ENCODE measurements at places on chromosomes 2 and 18.
A peak's percentile ranks its signal among the peaks of the same experiment; 100 is the strongest.

GRCh38 chr2:132804051-132804450 lies 134.0 kb upstream of the LYPD1 start:
- no peak for DNase-seq

GRCh38 chr2:127158614-127159290 lies 51.8 kb upstream of the BIN1 start:
- DNase-seq: no peak

GRCh38 chr2:9473985-9474360 lies 378 bp upstream of the IAH1 start:
- peak; percentile 67 for DNase-seq

DNA sequence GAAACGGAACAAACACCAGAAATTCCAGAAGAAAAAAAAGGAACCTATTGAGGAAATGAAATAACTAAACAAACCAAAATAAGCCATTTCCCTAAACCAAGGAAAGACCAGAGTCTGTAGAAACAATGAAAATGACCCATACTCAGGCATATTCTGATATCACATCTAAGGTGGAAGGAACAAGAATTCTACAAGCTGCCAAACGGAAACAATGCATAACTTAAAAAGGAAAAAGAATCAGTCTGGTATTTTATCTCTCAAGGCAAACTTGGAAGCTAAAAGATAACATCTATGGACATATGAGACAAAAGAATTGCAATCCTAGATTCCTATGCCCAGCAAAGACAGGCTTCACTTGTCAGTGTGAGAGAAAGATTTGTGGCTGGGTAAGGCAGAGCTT lies 326.2 kb downstream of the PDE11A start:
- no peak for DNase-seq

GRCh38 chr2:134917888-134918525 lies 615 bp upstream of the CCNT2 start:
- DNase-seq: peak; percentile 89

- peak; percentile 33 for DNase-seq
These were observed 269.2 kb downstream of the NYAP2 start for GRCh38 chr2:225668606-225669266.

DNA sequence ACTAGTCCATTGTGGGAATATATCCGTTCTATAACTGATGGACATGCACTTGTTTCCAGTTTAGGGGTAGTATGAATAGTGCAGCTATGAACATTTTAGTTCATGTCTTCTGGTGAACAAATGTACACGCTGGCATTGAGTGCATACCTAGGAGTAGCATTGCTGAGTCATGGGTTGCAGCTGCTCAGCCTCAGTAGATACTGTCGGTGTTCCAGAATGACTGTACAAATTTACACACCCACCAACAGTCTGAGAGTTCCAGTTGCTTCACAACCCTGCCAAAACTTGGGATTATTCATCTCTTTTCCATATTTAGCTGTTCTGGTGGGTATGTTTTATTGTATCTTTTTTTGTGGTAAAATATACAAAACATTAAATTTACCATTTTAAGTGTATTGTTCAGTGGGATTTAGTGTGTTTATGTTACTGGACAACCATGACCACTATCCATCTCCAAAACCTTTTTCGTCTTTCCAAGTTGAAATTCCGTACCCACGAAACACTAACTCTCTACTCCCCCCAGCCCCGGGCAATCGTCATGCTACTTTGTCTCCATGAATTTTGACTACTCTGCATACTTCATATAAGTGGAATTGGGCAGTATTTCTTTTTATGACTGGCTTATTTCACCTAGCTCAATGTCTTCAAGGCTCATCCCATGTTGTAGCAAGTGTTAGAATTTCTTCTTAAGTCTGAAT lies 281.0 kb downstream of the PRKCE start:
- DNase-seq: no peak

GRCh38 chr2:3368261-3368722 lies 9.3 kb downstream of the EIPR1 start:
- no peak for DNase-seq

GRCh38 chr18:11183637-11184036 lies 34.3 kb upstream of the PIEZO2 start:
- no peak for DNase-seq

DNA sequence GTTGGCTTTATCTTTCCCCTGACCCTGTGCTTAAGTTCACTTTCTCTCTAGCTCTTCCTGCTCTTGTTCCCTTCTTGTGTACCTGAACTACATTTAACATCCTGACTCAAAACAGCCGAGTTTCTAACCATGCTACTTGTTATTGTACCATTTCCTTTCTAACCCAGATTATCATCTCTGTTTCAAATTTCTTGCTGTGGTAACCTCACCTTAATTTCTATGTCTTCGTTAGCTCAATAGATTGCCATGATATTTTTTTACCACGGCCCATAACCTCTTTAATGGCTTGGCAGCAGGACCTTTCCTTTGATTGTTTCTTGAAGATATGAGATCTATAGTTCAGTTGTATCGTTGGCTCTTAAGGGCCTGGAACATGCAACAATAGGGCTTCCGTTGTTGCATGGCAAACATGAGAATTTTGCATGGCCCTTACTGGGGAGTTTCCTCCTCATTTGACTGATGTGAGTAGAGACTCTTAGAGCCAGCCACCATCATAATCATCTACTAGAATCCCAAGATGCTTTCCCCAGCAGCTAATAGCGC lies 11.1 kb downstream of the CFAP36 start:
- DNase-seq: no peak

DNA sequence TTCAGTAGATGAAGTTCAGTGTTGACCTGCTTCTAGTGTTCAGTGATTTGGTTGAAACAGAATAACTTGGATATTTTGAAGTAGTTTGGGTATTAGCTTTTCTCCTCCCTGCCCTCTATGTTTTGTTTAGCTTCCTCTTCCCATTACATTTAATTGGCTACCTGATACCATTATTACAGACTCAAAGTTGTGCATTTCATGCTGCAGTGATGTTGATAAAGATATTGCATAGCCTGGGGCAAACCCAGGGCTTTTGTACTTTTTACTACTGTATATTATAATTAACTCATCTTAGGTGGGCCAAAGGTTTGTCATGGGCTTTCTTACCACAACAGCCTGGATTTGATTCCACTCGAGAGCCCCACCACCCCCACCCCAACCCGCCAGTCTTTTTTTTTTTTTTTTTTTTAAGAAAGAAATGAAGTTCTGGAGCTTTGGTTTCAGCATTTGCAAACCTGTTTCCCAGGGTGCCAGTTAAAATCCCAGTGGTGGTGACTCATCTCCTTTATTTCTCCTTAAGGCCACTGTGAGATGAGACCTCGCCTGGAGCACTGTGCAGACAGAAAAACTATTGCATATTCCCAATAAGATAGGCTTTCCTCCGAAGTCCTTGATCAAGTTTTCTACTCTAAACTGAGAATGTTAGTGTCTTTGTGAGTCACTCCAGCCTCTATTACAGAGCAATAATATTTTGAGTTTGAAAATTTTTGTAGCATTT lies 393.7 kb upstream of the FANCL start:
- DNase-seq: no peak

DNA sequence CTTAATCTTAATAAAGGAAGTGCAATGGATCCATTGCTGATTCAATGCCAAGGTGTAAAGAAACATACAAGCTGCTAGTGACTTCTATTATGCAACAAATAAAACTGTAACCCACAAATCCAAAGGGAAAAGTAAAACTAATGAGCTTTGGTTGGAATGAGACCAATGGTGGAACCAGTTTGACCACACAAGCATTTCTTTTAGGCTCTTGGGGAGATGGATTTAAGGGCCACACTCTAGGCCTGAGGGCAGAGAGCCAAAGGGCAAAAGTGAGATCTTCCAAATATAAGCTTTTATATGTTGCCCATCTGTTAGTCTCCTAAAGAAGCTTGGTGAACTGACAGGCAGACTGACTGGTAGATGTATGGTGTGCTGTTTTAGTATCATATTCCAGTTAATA lies 41.5 kb upstream of the MMADHC start:
- no peak for DNase-seq
